ENCODE measurements at places on chromosomes 1 and 21.

DNA sequence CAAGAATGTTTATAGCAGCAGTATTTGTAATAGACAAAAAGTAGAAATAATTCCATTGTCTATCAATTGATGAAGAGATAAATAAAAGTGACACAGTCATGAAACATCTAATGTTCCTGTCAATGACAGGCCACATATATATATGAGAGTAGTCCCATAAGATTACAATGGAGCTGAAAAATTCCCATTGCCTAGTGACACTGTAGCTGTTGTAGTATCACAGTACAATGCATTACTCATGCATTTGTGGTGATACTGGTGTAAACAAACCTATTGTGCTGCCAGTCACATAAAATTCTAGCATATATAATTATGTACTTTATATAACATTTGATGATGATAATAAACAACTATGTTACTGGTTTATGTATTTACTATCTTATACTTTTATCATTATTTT lies 141.9 kb upstream of the LYPLAL1 start:
- no peak for DNase-seq

GRCh38 chr1:245809361-245809760 lies 654.6 kb downstream of the KIF26B start:
- no peak for DNase-seq

GRCh38 chr21:14734191-14734590 lies 188.1 kb upstream of the SAMSN1 start:
- DNase-seq: no peak

GRCh38 chr1:246765521-246765920 lies 41.3 kb downstream of the SCCPDH start:
- DNase-seq: no peak

DNA sequence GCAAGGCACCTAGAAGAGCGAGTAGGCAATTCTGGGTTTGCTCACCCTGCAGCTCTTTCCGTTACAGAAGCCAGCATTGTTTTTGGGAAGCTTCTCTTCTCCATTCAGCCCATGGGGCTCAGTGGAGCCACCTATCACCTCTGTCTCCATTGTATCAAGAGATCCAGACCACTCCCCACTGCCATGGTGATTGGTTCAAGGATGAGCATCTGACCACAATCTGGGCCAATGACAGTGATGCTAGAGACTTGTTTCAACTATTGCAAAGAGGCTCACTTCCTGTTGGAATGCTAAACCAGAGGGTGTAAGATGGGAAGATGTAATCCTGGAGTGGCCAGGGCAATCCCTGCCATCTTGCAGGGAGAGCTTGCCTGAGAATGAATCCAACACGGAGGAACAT lies 6.6 kb downstream of the SPATA21 start:
- DNase-seq: no peak
